Renal cortical epithelial cell (primary cell): ENCODE measurements at places on chromosomes 2 and 18.

- DNase-seq = no peak
Measured at GRCh38 chr2:5587766-5588165, 104.4 kb upstream of the SOX11 start.

- DNase-seq = peak; percentile 2
Measured at GRCh38 chr2:80169811-80170594, 134.5 kb downstream of the LRRTM1 start.

- DNase-seq = peak; percentile 97
Measured at GRCh38 chr2:170177950-170178781, at the start of gene MYO3B. TSS of gene MYO3B (plus strand) at chr2:170178147. CDS start at chr2:170178288, 141 bp downstream.

DNA sequence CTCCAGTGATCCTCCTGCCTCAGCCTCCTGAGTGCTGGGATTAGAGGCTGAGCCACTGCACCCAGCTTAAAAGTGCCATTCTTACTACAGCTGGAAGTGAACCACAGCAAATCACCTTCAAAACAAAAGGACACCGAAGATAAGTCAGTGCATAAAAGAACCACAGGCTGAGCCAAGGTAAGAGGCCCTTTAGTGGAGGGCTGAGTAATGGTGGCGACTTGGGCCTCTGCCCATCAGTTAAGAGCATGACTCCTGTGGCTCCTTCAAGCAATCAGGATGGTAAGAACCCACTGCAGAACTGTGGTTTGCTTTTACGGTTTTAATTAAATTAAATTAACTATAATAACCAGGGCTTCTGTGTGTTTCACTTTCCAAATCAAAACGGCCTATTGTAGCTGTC, 75.1 kb downstream of the CTAGE1 start:
- DNase-seq = peak; percentile 36

DNA sequence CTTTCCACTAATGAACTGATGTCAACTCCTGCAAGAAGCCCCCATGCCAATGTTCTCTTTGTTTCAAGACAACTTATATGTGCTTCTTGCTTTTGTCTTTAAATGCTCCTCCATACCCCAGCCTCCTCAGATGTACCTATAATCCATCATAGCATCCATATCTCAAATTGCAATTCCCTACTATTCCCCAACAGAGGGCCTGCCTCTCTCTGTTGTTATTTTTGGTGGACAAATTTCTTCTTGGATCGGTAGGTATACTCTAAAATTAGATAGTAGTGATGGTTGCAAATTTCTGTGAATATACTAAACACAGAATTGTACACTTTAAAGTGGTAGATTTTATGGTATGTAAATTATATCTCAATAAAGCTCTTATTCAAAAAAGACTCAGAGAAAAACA, 820.1 kb downstream of the METTL4 start:
- DNase-seq = no peak

DNA sequence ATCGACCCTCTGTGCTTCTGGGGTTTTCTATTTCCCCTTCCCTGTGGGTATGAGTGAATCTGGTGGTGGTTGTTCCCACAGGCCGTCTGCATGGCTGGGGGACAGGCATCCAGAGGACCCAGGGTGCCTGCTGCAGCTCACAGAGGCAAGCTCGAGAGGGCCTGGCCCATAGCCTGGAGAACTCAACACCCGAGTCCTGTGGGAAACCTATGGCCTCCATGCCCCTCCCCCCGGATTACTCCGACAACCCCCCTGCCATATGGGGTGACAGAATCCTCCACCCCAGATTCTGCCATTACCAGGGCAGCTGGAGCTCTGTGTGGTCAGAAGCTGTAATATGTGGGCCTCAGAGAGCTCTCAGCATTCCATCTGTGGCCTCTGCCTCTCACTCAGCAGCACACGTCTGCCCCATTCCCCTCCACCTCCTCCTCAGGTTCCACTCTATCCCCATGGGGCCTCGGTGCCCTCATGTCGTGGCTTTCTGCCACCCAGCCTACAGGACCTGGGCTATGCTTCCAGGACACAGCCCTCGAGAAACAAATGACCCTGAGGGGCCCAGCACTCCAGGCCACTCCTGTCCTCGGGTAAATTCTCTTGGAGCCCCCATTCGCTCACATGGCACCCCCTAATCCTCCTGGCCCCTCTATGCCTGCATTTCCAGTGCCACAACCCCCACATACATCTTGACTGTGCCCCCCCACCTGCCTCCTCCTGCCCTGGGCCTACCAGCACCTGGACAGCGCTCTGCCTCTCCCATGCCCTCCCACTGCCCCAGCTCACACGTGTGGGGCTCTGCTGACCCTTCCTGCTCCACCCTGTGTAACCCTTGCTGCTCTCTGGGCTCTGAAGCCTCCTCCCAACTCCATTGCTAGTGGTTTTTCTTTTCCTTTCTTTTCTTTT, 3.6 kb downstream of the MZT2A start:
- DNase-seq = no peak

GRCh38 chr2:215619022-215619958, 183.4 kb upstream of the FN1 start:
- peak; percentile 70 for DNase-seq

DNA sequence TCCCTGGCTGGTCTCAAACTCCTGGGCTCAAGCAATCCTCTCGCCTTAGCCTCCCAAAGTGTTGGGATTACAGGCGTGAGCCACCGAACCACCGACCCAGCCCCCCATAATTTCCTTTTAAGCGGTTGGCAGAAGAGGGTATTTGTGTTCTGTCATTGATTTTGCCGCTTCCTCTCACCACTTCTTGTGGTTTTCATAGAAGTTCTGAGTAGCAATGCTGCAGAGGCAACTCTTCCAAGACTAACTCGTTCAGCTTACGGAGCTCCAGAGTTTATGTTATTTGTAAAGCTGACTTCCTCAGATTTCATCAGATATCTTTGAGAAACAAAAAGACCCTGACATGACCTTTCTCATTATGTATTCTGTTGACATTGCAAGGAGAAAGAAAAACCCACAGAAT, 261.4 kb upstream of the KCNJ3 start:
- DNase-seq = no peak

DNA sequence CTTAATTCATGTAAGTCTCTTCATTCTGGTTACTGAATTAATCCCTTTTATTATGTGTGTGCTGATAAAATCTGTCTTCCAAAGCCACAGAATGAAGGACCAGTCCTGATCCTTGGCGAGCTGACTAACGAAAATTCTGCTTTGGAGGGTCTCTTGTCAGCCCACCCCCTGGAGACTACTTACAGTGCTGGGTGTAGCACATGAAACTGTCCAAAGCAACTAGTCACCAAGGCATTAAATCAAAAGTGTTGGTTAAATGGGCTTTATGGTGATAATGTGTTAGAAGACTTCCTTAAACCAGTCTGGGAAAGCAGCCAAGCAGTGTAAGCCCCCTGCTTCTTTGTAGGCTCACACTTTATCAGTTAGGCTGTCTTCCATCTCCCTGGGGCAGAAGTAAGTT, 420.2 kb downstream of the SUCLG1 start:
- no peak for DNase-seq

GRCh38 chr2:162731917-162732804, 106.4 kb downstream of the KCNH7 start:
- DNase-seq = no peak

DNA sequence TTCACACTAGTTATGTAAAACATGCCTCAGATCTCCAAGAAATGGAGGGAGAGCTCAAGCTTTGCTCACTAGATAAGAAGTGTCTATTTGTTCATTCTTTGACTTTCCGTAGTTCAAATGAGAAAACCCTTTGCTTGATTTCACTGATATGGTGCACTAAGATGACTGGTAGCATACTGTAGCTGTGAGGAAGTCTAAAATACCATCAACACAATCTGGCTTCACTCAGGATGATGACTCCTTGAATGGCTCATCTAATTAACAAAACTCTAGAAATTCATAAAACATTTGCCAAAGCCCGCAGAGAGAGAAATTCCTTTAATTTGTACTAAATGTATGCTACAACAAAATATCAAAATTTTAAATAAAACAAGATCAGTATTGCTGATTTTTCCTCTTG, 152.8 kb upstream of the STK17B start:
- no peak for DNase-seq

- no peak for DNase-seq
Measured at GRCh38 chr2:28277466-28277865, 115.2 kb upstream of the FOSL2 start.

DNA sequence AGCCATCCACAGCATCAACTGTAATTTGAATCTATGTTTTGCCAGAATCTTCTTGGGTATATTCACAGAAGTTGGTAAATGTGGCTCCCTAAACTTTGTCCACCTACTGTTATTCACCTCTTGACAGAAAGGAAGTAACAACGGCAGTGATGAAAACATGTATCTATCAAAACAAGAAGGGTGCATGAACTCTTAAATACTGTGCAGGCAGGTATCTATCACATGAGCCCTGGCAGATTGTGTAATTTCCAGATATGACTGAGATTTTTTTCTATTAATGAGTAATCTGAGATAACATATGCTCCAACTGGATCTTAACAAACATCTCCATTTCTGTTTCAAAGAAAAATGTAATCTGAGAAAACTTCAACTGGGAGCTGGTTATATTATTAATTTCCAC, 36.6 kb downstream of the SFT2D3 start:
- DNase-seq = peak; percentile 48

DNA sequence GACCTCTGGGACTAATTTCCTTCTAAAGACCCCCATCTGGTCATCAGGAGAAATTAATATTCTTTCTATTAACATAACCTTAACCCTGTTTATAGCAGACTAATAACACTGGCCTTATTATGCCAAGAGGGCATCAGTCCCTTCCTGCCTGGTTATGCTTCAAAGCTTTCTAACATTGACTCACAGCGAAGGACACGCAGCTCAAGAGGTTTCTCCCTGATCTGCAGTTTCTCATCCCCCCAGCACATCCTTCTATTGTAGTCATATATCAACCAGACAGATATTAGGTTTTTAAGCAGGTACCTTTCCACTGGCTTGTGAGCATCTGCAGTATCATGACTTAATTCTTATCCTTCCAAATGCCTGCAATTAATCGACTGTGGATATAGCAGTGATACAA, 100.0 kb upstream of the CXCR4 start:
- DNase-seq = no peak

DNA sequence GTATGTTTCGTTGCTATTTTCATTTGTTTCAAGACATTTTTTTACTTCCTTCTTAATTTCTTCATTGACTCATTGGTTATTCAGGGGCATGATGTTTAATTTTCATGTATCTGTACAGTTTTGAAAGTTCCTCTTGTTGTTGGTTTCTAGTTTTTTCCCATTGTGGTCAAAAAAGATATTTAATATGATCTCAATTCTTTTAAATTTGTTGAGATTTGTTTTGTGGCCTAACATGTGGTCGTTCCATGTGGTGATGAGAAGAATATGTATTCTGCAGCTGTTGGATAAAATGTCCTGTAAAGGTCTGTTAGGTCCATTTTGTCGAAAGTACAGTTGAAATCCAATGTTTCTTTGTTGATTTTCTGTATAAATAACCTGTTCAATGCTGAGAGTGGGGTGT, 110.3 kb upstream of the MAP4K4 start:
- DNase-seq = no peak

GRCh38 chr2:114488841-114489530, 46.5 kb downstream of the DPP10 start:
- DNase-seq = no peak

- no peak for DNase-seq
Measured at GRCh38 chr2:168149986-168150385, 97.4 kb downstream of the STK39 start.
